ENCODE measurements at places on chromosomes 12 and 14.

DNA sequence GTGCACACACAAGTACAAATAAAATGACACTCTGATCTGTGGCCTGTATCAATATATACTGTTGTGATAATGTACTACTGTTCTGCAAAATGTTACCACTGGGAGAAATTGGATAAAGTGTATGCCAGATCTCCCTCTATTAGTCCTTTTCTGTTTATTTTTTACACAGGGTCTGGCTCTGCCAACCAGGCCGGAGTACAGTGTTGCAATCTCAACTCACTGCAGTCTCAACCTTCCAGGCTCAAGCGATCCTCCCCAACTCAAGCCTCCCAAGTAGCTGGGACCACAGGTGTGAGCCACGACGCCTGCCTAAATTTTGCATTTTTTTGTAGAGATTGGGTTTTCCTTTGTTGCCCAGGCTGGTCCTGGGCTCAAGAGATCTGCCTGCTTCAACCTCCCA lies 1.9 kb downstream of the NT5DC3 start:
- DNase-seq: no peak

DNA sequence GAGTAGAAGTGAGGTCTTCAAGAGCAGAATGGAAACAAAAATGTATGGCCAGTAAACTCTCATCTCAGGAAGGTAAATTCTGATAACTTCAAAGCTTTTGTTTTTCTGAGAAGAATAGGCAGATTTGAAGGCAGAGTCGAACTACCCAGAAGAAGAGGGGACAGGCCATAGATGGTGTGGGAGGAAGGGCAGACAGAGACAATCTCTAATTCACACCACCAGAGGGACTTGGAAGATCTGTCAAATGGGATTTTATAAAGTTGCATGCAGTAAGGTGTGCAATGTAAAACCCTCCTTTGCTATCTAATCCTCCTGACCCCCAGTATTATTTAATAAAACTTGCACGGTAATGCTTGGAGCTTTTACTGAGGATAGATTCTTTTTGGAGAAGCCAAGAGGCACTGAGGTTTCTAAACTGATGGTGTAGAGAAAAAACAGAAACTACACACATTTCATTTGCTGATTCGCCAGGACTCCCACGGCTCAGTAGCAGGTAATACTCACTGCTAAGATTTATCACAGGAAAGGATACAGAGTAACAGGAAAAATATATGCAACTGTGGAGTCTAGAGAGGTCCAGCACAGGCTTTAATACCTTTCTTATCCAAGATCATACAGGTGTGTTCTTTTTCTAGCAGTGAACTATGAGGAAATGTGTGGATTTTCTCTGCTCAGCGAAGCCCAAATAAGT lies 18.3 kb downstream of the SLC38A2 start:
- peak; percentile 27 for DNase-seq

- no peak for DNase-seq
These were observed 47.9 kb upstream of the NTF3 start for GRCh38 chr12:5384015-5384414.

- no peak for DNase-seq
These were observed 17.4 kb downstream of the EXD2 start for GRCh38 chr14:69208666-69209065.

GRCh38 chr12:4563336-4563735 lies 1.3 kb downstream of the DYRK4 start:
- no peak for DNase-seq

- peak; percentile 24 for DNase-seq
These were observed 56.9 kb upstream of the TCL1A start for GRCh38 chr14:95770777-95771176.

Data from hematopoietic multipotent progenitor cell treated with erythropoietin and hydrocortisone succinate and interleukin-3 and kit ligand, for 6 days (in vitro differentiated cells).